Stimulated activated CD8-positive, alpha-beta memory T cell treated with anti-CD3 and anti-CD28 coated beads, Interleukin-15, amount 100 ng/mL, for 4 hours (primary cell): ENCODE measurements at places on chromosomes 2 and 18.

GRCh38 chr18:76056471-76057110, 438.5 kb downstream of the ZNF516 start:
- no peak for DNase-seq

GRCh38 chr2:238021327-238021726, 39.5 kb upstream of the SCLY start:
- no peak for DNase-seq

GRCh38 chr2:55133467-55134315, 83.4 kb upstream of the RTN4 start:
- DNase-seq: peak; percentile 20

DNA sequence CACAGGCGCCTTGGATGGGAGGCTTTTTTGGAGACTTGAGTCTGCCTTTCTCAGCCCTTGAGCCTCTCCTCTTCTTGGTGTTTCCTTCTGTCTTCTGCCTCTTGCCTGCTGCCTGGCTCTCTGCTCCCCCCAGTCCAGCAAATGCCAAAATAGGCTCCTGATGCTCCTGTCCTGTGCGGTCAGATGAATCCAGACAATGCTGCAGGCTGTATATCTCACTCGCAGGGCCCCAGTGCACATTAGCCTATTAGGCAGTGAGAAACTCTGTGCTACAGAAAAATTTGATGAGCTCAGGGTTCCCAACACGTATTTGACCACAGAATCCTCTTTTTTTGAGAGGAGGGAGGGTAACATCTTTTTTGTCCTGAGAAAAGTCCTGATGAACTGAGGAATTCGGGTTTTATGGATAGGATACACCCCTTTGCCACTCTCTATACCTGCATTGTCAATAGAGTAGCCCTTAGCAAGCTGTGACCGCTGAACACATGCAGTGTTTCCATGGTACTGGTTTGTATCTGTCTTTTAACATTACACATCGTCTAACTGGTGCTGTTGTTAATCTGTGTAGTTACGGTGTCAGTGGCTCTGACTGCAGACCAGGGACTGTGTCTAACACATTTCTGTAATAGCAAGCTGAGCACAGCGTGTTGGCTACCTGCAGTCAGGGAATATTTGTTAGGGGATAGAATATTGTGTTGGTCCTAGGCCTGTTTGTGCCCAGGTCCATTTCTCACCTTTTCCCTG, 50.8 kb downstream of the FAM228A start:
- DNase-seq: no peak

GRCh38 chr2:20196657-20197161, 28.2 kb downstream of the SDC1 start:
- DNase-seq: no peak

DNA sequence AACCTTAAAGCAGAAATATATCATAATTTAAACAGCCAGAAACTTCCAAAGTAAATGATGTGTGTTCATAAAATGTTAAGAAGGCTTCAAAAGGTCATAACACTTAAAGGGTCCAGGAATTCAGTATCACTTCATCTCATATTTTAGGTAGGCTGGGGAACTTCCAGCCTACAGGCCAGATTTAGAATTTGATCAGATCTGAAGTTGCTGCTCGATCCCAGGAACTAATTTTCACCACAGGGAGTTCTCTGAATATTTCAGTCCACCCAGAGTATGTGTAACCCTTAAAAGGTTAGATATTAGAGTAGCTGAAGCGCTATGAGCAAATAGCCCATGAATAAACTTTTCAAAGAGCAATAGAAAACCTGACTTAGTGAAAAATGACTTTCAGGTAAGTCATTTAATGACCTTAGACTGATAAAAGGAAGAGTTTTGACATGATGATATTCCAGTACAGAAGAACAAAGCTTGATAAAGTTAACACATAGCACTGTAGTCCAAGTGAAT, 1.7 kb downstream of the WIPF1 start:
- no peak for DNase-seq

DNA sequence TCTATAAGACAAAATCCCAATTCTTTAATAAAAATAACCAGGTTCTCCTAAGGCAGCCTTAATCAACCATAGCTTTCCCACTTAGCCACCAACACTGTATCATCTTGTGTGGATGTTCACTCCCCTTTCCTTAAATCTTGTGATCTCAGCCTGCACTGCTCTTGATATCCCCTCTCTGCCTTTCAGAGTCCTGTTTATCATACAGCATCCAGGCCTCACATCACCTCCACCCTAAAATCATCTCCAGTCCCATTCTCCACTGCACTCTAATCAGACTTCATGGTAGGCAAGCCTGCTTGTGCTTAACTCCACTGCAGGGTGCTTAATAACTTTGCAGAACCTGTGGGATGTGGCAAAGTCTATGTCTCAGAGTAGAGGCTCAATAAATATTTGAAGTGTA, 18.8 kb downstream of the ARHGAP15 start:
- no peak for DNase-seq
